SHP77 (cell line): ENCODE measurements at places on chromosomes 4 and X.

DNA sequence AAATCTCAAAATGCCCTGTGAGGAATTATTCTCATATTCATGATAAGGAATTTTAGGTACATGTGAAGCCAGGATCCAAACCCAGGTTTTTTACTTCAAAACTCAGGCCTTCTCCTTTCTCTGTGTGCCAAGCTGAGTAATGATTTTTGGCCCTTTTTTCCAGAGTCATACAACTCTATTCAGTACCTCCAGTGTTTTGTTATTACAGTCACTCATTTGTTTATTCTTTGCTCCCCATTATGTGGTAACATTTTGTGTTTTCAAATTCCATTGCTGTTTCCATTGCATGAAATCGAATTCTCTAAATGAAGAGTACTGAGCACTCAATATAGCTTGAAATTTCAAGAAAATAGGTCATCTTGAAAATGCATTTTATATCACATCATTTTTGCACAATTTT, 315.4 kb downstream of the NR3C2 start:
- no peak for DNase-seq

- no peak for DNase-seq
These were observed 175.0 kb downstream of the TENM3 start for GRCh38 chr4:182418054-182418734.

DNA sequence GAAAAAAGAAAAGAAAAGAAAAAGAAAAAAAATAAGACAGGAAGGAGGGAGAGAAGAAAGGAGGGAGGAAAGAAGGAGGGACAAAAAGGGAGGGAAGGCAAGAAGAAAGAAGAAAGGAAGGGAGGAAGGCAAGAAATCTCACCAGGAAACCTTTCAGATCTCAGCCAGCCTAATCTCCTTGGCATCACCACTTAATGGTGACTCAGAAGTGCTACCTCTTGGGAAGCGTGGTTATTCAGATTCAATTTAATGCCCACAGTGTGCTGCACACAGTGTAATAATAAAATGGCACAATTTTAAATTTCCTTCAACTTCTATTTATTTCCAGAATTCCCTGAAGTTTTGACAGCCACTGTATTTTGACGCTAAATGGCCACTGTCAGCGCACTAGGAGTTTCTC, 50.3 kb downstream of the DKK2 start:
- DNase-seq: no peak

GRCh38 chrX:123764967-123765871, 32.4 kb upstream of the THOC2 start:
- DNase-seq: peak; percentile 70

DNA sequence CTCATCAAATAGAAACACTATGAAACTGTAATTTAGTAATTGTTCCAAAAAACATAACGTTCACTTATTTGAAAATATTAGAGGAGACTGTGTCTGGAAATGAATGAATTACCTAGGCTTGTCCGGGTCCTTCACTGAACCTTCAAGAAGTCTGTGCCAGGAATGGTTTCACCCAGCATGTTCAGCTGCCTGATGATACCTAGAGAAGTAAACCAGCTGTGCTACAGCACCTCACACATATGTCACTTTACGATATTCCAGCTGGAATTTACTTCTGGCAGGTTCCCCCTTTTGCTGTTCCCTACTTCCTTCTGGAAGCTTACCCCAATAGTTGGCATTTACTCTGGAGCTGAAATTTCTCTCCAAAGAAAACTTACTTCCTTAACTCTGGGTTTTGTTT, 906.5 kb downstream of the FAT4 start:
- no peak for DNase-seq
